ENCODE measurements at places on chromosomes 4 and X.

- no peak for DNase-seq
Measured at GRCh38 chrX:112736310-112736709, 56.6 kb upstream of the LHFPL1 start.

DNA sequence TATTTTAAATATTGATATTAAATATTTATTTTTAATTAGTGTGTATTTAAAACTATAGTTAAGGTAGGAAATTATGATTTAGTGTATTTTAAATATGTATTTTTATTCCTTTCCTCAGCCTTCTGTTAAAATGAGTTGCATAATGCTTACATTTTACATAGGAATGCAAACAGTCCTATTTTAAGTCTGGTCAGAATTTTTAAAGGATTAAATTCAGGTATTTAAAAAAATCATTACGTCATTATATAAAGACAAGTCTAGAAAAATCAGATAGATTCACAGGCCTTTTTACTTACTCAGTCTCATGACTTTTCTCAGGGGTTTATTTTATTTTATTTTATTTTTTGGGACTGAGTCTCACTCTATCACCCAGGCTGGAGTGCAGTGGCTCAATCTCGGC is 50.4 kb upstream of the RPA4 start:
- no peak for DNase-seq

GRCh38 chrX:106959901-106960300 is 39.7 kb downstream of the CLDN2 start:
- no peak for DNase-seq

DNA sequence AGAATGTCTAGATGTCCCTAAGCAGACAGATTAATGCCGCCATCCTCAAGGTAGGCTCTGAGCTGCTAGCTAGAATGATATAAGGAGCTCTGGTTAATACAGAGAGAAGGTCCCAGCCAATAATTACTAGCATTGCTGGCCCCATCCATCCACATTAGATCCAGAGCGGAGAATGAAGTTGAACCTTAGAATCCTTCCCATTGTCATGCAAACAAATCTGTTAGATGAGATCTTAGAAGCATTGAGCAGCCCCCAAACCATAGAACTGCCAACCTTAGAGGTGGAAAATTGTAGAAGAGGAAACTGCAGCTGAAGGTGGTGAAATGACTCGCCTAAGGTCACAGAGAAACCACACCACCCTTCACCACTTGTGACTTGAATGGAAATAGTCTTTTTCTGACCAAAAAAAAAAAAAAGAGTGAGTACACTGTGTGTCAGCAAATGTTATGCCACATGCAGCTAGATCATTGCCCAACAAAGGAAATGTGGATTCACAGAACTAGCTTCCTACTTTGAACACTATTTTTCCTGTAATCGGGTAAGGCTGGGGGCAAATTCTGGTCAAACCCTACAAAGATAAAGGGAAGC is 162.1 kb downstream of the SMIM20 start:
- no peak for DNase-seq

GRCh38 chr4:158211222-158211621 is 936 bp downstream of the TMEM144 start:
- no peak for DNase-seq

DNA sequence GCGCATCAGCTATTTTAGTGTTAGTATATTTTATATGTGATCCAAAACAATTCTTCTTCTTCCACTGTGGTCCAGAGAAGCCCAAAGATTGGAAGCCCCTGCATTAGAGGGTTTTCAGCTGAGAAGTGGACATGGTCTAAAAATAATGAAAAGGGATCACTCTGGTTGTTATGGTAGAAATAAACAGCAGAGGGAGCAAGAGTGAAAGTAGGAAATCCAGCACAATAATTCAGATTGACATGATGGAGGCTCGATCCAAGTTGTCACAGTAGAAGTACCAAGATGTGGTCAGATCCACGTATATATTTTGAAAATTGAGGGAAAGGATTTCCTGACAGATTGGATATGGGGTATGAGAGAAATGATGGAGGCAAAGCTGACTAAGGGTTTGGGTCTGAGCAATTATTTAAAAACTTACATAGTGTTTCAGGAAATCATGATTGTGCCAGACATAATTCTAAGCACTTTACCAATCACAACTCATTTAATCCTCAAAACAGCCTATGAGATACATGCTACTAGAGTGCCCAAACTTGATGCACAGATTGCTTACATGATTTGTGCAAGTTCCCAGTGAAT is 17.0 kb upstream of the TMEM144 start:
- no peak for DNase-seq

DNA sequence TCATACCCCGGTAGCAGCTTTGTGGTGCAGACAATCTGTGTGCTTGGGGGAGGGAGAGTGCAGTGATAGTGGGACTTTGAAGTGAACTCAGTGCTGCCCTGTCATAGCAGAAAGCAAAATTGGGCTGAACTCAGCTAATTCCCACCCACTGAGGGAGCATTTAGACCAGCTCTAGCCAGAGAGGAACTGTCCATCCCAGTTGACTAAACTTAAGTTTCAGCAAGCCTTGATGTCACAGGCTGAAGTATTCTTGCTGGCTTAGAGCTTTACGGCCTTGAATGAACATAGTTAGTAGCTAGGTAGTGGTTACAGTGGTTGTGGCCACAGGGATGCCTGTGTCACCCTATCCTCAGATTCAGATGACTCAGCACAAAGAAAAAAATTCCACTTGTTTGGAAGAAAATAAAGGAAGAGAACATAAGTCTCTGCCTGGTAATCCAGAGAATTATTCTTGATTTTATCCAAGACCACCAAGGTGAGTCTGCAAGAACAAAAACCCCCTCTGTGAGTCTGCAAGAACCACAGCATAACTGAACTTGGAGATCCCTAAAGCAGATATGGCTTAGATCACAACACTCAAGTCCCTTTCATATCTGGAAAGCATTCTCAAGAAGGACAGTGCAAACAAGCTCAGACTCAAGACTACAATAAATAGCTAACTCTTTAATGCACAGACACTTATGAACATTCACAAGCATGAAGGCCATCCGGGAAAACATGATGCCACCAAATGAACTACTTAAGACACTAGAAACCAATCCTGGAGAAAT is 39.4 kb downstream of the ADH7 start:
- DNase-seq: no peak

- no peak for DNase-seq
Measured at GRCh38 chrX:13863324-13863723, 46.4 kb upstream of the GPM6B start.

DNA sequence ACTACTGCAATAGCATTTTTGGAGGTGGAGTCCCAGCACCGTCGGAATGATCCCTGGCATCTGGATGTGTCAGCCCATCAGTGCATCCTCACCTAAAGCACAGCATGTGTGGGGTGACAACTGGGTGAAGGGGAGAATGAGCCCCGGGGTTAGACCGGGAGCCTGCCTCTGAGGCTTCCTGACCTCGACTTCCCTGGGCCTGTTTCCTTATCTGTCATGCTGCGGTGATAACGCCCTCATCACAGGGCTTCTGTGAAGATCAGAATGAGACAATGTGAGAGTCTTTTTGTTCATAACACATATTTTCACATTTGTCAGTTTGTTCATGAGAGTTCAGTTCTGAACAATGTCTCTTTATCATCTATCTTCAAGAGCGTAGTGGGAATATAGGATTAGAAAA is 31.1 kb upstream of the PDLIM3 start:
- no peak for DNase-seq

DNA sequence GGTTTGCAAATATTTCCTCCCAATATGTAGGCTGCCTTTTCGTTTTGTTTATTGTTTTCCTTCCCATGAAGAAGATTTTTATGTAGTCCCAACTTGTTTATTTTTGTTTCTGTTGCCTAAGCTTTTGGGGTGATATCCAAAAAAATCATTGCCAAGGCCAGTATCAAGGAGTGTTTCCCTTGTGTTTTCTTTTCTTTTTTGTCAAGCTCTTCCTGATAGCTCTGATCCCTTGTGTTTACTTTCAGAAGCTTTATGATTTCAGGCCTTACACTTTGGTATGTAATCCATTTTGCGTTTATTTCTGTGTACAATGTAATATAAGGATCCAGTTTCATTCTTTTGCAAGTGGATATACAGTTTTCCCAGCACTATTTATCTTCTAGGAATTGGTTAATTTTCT is 93.9 kb downstream of the KLHL13 start:
- DNase-seq: no peak
